ENCODE measurements at places on chromosomes 7 and 10. TPM values are rescaled to one million over a fixed set of nuclear protein-coding genes. Genes with fewer than 3 reads are reported as not detected.

Gene ARMC3
- not detected for polyA plus RNA-seq

Gene HHEX
- polyA plus RNA-seq, result 17.2 TPM

Gene LBX1
- not detected for polyA plus RNA-seq

Gene HYAL4
- not detected for polyA plus RNA-seq

Gene PNLIPRP3
- polyA plus RNA-seq, result 0.05 TPM

Gene EVX1
- 0.07 TPM for polyA plus RNA-seq

Gene CRHR2
- polyA plus RNA-seq, result 0.22 TPM

Gene OAT
- 89.0 TPM for polyA plus RNA-seq

Gene AASS
- polyA plus RNA-seq, result 13.0 TPM

Gene FAM131B
- 1.2 TPM for polyA plus RNA-seq

Gene HOXA13
- 0.03 TPM for polyA plus RNA-seq

Gene TMEM176A
- 60.4 TPM for polyA plus RNA-seq

Gene ITPRID1
- polyA plus RNA-seq, result not detected

Gene WIPF3
- polyA plus RNA-seq, result 0.93 TPM

Gene TLL2
- polyA plus RNA-seq, result not detected

Gene PTPRN2
- polyA plus RNA-seq, result 8.0 TPM

Gene C10orf67
- polyA plus RNA-seq, result not detected

Gene ERVW-1
- not detected for polyA plus RNA-seq

Gene CPA2
- 4,704 TPM for polyA plus RNA-seq

Gene EN2
- 0.04 TPM for polyA plus RNA-seq

Gene TNPO3
- polyA plus RNA-seq, result 16.3 TPM

Gene MCM10
- polyA plus RNA-seq, result 0.71 TPM

Gene NPC1L1
- 0.51 TPM for polyA plus RNA-seq

Gene PRKAR2B
- 38.9 TPM for polyA plus RNA-seq

Gene LZTS2
- polyA plus RNA-seq, result 105 TPM

Gene ZCWPW1
- 3.5 TPM for polyA plus RNA-seq

Gene STK17A
- 6.4 TPM for polyA plus RNA-seq

Gene SPDYE2
- not detected for polyA plus RNA-seq

Gene PCGF5
- polyA plus RNA-seq, result 30.4 TPM

Gene PON3
- polyA plus RNA-seq, result 2.2 TPM

Gene EPDR1
- 6.7 TPM for polyA plus RNA-seq

Gene MUC12
- polyA plus RNA-seq, result 0.70 TPM

Gene NRG3
- polyA plus RNA-seq, result 0.18 TPM

Gene SLC39A12
- polyA plus RNA-seq, result not detected

Gene FGL2
- 2.6 TPM for polyA plus RNA-seq

Gene VAX1
- not detected for polyA plus RNA-seq

Gene DLX6
- not detected for polyA plus RNA-seq

Gene CCNY
- 24.6 TPM for polyA plus RNA-seq

Gene CALN1
- not detected for polyA plus RNA-seq

Gene MINPP1
- 4.7 TPM for polyA plus RNA-seq

Gene ZNF804B
- not detected for polyA plus RNA-seq
